ENCODE measurements at places on chromosomes 12 and 14.
A peak's percentile ranks its signal among the peaks of the same experiment; 100 is the strongest.

GRCh38 chr12:96143827-96144565 is 50.2 kb upstream of the ELK3 start:
- no peaks in the 10 kb centered on the region for H3K27me3 ChIP-seq
- H3K27ac ChIP-seq = no peak overlapping the region
- H3K4me3 ChIP-seq = no peak overlapping the region

- H3K4me1 ChIP-seq = peaks cover 19% of the 10 kb centered on the region
- no peak for DNase-seq
- H3K27ac ChIP-seq = peak overlapping the region; percentile 43
- H3K4me3 ChIP-seq = no peak overlapping the region
- no peaks in the 10 kb centered on the region for H3K27me3 ChIP-seq
- peaks cover 42% of the 10 kb centered on the region for H3K36me3 ChIP-seq
These were observed 22.9 kb downstream of the ANKRD9 start for GRCh38 chr14:102486513-102487203.

GRCh38 chr12:2941524-2941923 is 17.7 kb upstream of the TEAD4 start:
- peaks cover 28% of the 10 kb centered on the region for H3K36me3 ChIP-seq
- H3K4me1 ChIP-seq = peaks cover 10% of the 10 kb centered on the region
- no peak for DNase-seq
- H3K4me3 ChIP-seq = no peak overlapping the region

DNA sequence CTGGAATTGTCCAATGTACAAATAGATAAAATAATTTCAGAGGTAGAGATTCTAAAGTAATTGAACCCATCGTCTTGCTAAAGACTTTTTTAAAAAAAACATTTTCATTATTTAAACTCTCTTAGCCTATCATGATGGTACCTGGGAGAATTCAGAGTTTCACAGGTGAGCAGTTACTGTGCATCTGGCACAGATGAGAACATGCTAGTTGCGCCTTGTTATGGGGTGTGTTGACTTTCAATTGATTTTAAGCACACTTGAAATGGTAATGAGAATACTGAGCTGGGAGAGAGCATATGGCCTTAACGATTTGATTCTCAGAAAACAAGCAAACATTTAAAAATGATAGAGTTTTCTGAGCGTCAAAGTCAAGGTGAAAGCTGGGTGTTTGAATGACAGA is 66.6 kb downstream of the FLRT2 start:
- no peak overlapping the region for H3K4me3 ChIP-seq
- no peaks in the 10 kb centered on the region for H3K27me3 ChIP-seq
- H3K4me1 ChIP-seq = peaks cover 29% of the 10 kb centered on the region

DNA sequence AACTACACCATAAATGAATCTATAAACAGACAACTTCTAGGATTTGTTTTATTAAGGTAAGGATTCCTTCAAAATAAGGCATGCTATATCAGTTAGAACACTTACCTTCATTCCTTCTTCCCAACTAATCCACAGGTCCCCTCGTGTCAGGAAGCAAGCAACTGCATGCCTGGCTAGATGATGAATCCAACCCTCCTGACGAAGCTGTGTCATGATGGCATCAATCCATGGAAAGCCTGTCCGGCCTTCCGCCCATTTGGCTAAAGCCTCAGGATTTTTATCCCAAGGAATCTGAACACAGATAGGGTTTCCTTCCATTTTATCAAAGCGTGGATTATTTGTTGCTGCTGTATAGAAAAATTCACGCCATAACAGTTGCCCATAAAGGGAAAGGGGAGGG is 12.5 kb upstream of the MTERF2 start:
- no peak overlapping the region for H3K27ac ChIP-seq
- no peak for DNase-seq
- no peaks in the 10 kb centered on the region for H3K4me1 ChIP-seq
- H3K27me3 ChIP-seq = no peaks in the 10 kb centered on the region
- peaks cover 56% of the 10 kb centered on the region for H3K36me3 ChIP-seq
- H3K4me3 ChIP-seq = no peak overlapping the region

GRCh38 chr14:91817566-91818325 is 49.6 kb downstream of the TC2N start:
- H3K36me3 ChIP-seq = no peaks in the 10 kb centered on the region
- H3K4me1 ChIP-seq = no peaks in the 10 kb centered on the region
- H3K27ac ChIP-seq = no peak overlapping the region
- no peak for DNase-seq

DNA sequence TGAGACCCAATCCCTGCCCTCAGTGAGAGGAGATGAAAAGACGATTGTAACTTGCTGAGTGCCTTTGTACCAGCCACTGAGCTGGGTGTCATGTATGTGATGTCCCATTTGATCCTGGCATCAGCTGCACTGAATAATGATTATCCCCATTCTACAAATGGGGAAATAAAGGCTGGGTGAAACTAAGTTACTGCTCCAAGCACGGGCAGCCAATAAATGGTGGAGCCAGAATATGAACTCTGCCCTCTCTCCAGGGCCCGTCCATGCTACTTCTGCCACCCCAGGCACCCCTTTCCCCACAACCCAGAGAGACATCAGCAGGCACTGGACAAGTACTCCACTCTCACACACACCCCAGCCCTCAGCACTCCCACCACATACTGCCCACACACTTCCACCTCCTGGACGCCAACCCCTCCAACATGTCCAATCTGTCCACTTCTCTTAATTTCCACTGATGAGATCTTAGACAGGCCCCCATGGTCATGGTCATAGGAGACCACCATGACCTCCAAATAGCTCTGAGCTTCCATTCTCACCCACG is 115.8 kb downstream of the DICER1 start:
- H3K27ac ChIP-seq = no peak overlapping the region
- H3K36me3 ChIP-seq = no peaks in the 10 kb centered on the region
- H3K4me1 ChIP-seq = peaks cover 49% of the 10 kb centered on the region
- no peak overlapping the region for H3K4me3 ChIP-seq
- DNase-seq = no peak
- H3K27me3 ChIP-seq = peaks cover 7% of the 10 kb centered on the region

GRCh38 chr14:34030864-34031263 is 80.0 kb upstream of the EGLN3 start:
- no peak for DNase-seq
- peak overlapping the region; percentile 87 for H3K27ac ChIP-seq
- no peaks in the 10 kb centered on the region for H3K27me3 ChIP-seq
- no peak overlapping the region for H3K4me3 ChIP-seq
- peaks cover 52% of the 10 kb centered on the region for H3K4me1 ChIP-seq

DNA sequence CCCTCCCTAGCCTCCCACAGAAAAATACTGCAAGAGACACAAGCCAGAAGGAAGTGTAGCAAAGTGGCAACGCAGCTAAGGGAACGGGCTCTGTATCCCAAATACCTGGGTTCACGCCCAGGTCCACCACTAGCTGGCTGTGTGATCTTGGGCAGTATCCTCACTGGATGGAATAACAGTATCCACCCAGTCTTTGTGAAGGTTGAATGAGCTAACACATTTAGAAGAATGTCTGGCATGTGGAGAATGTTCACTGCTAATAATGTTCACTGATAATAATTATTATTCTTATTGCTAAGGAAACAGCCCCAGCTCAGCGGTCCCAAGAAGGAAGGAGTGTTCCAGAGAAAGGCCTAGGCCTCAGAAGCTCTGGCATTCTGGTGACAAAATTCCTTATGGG is 70.9 kb downstream of the VWF start:
- H3K27me3 ChIP-seq = peaks cover 30% of the 10 kb centered on the region
- no peak overlapping the region for H3K4me3 ChIP-seq
- no peak for DNase-seq
- peaks cover 31% of the 10 kb centered on the region for H3K4me1 ChIP-seq
- H3K36me3 ChIP-seq = no peaks in the 10 kb centered on the region
- no peak overlapping the region for H3K27ac ChIP-seq

DNA sequence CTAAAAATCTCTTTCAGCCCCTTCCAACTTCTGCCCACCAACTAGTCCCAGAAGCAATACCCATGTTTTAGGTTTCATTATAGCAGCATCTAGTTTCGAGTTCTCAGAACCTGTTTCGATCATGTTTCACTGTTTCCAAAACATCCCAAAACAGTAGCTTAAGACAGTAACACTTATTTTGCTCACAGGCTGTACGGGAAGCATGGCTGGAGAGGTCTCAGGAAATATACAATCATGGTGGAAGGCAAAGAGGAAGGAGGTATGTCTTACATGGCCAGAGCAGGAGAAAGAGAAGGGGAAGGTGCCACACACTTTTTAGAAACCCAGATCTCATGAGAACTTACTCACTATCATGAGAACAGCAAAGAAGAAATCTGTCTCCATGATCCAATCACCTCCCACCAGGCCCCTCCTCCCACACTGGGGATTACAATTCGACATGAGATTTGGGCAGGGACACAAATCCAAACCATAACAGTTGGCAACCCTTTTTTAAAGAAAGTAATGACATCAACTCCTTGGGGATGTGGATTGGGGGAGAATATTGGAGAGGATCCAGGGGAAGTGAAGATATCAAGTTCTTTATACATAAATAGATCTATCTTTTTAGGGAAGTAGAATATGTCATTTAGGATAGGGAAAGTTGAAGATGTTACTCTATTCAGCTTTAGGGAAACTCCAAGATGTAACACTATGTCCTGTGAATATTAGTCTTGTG is 269.9 kb upstream of the PLEKHG7 start:
- no peak overlapping the region for H3K27ac ChIP-seq
- H3K27me3 ChIP-seq = peaks cover 9% of the 10 kb centered on the region
- H3K4me3 ChIP-seq = no peak overlapping the region
- no peak for DNase-seq

DNA sequence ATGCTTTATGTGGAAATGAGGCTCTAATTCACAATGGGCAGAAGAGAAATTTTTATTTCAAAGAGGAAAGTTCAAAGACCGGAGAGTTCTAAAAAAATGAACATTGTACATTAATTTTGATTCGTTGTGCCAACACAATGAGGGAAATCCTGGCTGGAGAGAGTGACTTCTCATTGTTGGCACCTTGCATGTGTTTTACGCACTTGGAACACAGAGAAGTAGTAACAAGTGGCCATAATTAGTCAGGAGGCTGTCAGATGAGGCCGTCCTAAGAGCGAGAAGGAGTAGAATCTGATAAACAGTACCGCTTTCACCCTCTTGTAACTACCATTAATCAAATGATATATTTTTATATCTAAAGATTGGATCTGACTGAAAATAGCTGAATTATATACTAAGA is 6.9 kb downstream of the LMO3 start:
- H3K27ac ChIP-seq = no peak overlapping the region
- H3K4me1 ChIP-seq = peaks cover 18% of the 10 kb centered on the region
- no peaks in the 10 kb centered on the region for H3K36me3 ChIP-seq
- no peak overlapping the region for H3K4me3 ChIP-seq
- DNase-seq = no peak

GRCh38 chr14:104227806-104228205 is 89.4 kb downstream of the KIF26A start:
- H3K27ac ChIP-seq = no peak overlapping the region
- no peaks in the 10 kb centered on the region for H3K36me3 ChIP-seq
- no peak overlapping the region for H3K4me3 ChIP-seq
- H3K4me1 ChIP-seq = peaks cover 46% of the 10 kb centered on the region
- H3K27me3 ChIP-seq = peaks cover 32% of the 10 kb centered on the region

DNA sequence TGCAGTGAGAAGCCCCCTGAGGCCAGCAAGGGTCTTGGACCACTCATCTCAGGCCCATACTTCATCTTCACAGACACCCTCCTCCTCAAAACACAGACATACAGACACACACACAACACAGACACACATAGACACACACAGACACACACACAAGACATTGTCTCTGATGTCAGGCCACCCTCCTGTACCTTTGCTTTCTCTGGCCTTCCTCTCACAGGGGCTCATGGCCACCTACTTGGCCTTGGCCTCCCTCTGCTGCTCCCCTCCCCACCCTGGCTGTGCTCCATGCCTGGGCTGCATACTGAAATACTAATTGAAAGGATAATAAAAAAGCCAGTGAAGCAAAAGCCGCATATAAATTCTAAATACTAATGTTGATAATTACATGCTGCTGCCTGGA is 1.6 kb upstream of the SYNDIG1L start:
- no peaks in the 10 kb centered on the region for H3K36me3 ChIP-seq
- no peaks in the 10 kb centered on the region for H3K4me1 ChIP-seq
- no peak overlapping the region for H3K27ac ChIP-seq
- H3K4me3 ChIP-seq = no peak overlapping the region
- peaks cover 61% of the 10 kb centered on the region for H3K27me3 ChIP-seq

DNA sequence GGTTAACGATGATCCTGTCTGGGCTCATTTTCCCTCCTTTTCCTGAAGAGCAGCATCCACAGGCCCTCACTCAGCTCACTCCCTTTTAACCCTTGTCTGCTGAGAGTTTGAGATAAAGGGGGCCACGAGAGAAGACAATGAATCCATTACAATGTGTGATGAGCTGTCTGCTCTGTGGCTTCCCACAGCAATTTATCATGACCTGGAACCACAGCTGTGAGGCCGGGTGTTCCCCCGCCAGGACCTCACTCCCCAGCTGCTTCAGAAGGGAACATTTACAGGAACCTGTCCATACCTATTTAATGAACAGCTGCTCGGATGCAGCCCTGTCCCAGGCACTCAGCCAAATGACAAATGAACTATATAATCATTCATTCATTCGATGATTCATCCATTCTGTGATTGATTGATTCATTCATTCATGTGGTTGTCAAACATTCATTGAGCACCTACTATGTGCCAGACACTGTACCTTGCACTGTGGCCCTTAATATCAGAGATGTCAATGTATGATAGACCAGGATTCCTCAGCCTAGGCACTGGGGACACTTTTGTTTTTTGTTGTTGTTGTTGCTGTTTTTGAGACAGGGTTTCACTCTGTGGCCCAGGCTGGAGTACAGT is 18.5 kb upstream of the P2RX7 start:
- peaks cover 20% of the 10 kb centered on the region for H3K27me3 ChIP-seq
- no peak overlapping the region for H3K4me3 ChIP-seq
- no peak for DNase-seq

DNA sequence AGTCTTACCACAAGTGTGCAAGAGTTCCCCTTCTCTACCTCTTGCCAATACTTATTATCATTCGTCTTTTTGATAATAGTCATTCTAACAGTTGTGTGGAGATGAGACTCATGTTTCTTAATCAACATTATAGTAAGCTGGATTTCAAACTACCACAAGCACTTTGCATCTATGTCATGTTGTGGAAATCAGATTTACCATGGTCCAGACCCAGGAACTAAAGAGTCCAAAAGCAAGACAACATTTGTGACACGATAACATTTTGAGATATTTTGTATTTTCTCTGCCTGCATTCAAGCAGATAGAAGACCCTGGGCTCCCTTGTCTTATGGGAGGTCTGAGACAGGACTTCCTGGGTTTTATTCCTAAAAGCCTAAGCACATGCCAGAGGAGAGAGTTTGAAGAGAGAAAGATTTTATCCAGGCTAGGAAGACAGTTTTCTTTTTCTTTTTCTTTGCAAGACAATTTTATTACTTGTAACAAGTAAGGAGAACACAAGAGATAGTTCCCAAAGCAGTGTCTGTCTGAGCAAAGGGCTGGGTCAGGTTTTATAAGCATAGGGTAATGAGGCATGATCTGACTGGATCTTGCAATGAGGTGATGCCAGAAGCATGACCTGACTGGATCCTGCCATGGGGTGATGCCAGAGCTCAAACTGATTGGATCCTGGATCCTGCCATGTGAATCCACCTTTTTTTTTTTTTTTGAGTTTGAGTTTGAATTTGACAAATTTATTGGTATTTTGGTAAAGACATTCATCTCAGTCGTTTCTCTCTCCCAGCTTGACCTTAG is 180.5 kb upstream of the HMGA2 start:
- peaks cover 12% of the 10 kb centered on the region for H3K27me3 ChIP-seq
- H3K4me1 ChIP-seq = peaks cover 39% of the 10 kb centered on the region
- H3K4me3 ChIP-seq = no peak overlapping the region
- no peak for DNase-seq
- H3K27ac ChIP-seq = peak overlapping the region; percentile 87
- H3K36me3 ChIP-seq = peaks cover 4% of the 10 kb centered on the region

- DNase-seq = no peak
- no peak overlapping the region for H3K27ac ChIP-seq
- peaks cover 23% of the 10 kb centered on the region for H3K27me3 ChIP-seq
- no peaks in the 10 kb centered on the region for H3K36me3 ChIP-seq
- peaks cover 31% of the 10 kb centered on the region for H3K4me1 ChIP-seq
These were observed 334.5 kb downstream of the CACNA1C start for GRCh38 chr12:2387103-2387834.

Measured in nephron progenitor cell (in vitro differentiated cells).